ENCODE measurements at places on chromosomes 5 and 9.

DNA sequence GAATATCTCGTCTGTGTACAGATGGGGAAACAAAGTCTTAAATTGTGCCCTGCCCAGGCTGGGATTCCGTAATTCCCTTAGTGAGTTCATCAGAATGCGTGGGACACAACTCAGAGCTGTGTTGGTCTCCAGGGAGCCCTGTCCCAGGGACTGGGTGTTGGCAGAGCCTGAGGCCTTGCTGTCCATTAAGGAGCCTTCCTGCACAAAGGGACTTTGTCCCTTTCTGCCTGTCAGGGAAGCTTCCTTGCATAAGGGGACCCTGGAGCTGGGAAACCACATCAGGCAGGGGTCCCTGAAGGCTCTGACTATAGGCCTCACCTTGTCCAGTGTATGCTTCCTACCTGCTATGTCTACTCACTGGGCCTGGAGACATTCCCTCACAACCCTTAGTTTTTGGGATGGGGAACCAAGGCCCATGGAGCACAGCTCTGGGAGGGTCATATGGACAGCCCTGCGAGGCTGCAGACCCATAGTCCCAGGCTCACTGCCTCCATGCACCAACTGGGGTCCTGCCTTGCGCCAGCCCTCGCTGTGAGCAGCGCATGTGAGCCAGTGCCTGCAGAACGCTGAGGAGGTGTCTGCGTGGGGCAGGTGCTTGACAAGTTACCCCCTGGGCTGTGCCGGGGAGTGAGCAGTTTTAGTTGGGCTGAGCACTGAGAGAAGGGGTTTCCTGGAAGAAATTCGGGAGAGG lies 1.6 kb downstream of the CARD19 start:
- peak; percentile 28 for DNase-seq

- DNase-seq = no peak
These were observed 161.9 kb downstream of the SNCAIP start for GRCh38 chr5:122473941-122474340.

GRCh38 chr5:38226091-38226490 lies 32.3 kb upstream of the EGFLAM start:
- DNase-seq = no peak

DNA sequence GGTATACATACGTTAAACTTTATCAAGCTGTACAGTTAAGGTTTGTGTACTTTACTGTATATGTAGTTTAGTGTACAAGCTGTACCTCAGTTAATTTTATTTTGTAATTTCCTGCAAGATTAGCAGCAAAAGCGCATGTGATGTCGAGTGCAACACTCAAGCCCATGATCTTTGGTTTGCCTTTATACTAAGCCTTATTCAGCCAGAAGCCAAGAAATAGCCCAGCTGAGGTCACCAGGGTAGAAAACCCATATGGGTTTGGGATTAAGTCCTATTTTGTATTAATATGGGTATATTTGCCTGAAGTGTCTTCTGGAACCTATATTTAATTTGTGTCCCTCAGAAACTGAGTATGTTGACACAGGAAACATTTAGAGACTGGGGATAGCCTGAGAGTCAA lies 59.3 kb downstream of the ZFAND5 start:
- no peak for DNase-seq

DNA sequence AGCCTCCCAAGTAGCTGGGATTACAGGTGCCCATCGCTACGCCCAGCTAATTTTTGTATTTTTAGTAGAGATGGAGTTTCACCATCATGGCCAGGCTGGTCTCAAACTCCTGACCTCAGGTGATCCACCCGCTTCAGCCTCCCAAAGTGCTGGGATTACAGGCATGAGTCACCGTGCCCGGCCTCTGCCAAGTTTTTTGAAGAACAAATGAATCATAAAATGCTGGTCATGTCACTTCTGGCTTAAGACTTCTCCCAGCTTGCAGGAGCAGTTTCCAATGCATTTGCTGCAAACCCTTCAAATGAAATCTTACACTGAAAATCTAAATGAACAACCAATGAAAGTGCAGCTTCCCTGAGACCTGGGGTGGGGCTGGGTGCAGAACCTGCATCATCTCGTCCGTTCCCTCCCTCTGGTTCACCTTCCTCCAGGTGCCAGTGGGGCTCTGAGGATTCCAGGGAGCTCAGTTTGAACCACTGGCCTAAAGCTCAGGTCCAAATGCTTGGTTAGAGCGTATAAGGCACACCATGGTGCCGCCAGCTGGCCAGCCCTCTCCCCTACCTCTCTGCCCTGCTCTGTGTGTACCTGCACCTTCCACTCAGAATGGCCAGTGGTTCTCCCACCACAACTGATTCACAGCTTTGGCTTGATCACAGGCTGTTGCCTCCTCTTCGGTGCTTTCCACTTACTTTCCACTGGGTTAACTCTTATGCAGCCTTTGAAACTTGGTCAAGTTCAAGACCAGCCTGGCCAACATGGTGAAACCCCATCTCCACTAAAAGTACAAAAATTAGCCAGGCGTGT lies 39.8 kb upstream of the FUBP3 start:
- no peak for DNase-seq

DNA sequence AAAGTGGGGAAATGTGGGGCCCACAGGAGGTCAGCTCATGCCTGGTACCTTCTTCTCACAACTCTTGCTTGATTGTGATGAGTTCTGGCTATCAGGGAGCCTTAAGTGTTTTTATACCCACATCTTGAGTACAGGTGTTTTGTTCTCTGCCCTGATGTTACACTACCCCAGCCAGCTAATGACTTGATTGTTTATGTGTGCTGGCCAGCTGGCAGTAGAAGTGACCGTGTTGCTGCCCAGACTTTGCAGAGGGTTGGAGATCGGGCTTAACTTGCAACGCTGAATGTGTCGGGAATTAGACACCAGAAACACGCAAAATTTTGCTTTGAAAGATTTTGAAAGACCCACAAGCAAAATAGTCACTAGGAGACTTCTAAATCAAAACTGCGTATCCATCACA lies 16.9 kb upstream of the ZDHHC11B start:
- no peak for DNase-seq

DNA sequence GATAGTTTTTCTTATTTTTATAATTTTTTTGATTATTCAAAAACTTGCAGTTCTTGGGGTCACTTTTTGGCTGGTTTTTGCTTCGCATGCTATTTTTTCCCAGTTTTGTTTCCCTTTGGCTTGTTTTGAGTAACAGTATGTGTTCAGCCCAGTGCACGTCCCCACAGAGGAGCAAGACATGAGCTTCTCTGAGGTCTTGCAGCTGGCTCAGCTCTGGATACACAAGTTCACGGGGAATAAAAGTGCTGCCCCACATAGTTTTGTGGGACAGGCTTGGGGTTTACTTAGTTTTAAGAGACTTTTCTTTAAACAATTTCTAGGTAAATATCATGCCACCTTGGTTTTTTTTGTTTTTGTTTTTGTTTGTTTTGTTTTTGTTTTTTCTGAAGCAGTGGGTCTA lies 297.8 kb upstream of the IRX1 start:
- DNase-seq = no peak
